ENCODE measurements at places on chromosomes 7 and 10. TPM values are rescaled to one million over a fixed set of nuclear protein-coding genes. Genes with fewer than 3 reads are reported as not detected.

GRCh38 chr7:82697897-82698296, 254.3 kb upstream of the CACNA2D1 start:
- no peaks in the 10 kb centered on the region for H3K27me3 ChIP-seq
- no peaks in the 10 kb centered on the region for H3K4me1 ChIP-seq
- H3K27ac ChIP-seq, result no peak overlapping the region
- no peak for DNase-seq
- H3K36me3 ChIP-seq, result no peaks in the 10 kb centered on the region

The TAC1 gene
- not detected for total RNA-seq

DNA sequence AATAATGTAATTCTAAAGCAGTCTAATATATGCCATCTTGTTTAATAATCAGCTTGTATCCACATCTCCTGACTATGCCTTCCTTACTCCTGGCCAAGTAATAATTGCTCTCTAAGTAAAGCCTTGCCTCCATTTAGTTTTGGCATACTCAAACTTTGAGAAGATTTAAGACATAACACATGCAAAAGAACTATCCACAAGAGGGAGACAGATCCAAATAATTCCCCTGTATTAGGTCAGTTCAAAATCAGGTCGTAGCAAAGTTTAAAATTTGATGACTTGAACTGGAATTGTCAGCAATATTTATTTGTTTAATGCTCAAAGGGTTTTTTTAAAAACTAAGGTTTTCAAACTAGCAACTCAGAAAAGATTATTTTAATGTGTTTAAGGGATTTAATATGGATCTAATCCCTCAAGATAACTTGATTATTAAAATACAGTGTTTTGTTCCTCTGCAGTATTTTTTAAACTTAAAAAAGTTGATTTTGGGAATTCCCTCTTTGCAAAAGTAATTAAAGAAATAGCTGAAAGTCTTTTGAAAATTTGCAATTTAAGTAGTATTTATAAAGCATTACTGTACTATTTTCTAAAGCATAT, 95.3 kb downstream of the HDAC9 start:
- no peaks in the 10 kb centered on the region for H3K4me1 ChIP-seq
- H3K4me3 ChIP-seq, result no peak overlapping the region
- H3K27ac ChIP-seq, result no peak overlapping the region
- H3K27me3 ChIP-seq, result no peaks in the 10 kb centered on the region
- no peak for DNase-seq

- no peak for DNase-seq
- no peaks in the 10 kb centered on the region for H3K4me1 ChIP-seq
- H3K4me3 ChIP-seq, result no peak overlapping the region
Measured at GRCh38 chr7:118436663-118437062, 212.2 kb downstream of the ANKRD7 start.

The KIF11 gene
- total RNA-seq, result 43.2 TPM

GRCh38 chr7:127252377-127252713, 396 bp downstream of the GRM8 start:
- peak overlapping the region; percentile 68 for H3K4me3 ChIP-seq
- peaks cover 65% of the 10 kb centered on the region for H3K27me3 ChIP-seq
- peak; percentile 5 for DNase-seq
- H3K36me3 ChIP-seq, result no peaks in the 10 kb centered on the region
- no peak overlapping the region for H3K27ac ChIP-seq

GRCh38 chr7:48089046-48090003, at the start of gene UPP1:
Gene UPP1, plus strand, starts transcription at chr7:48089265. Its CDS starts 5,519 bp downstream, at chr7:48094784.
- H3K27me3 ChIP-seq, result no peaks in the 10 kb centered on the region
- peaks cover 27% of the 10 kb centered on the region for H3K36me3 ChIP-seq
- H3K27ac ChIP-seq, result peak within 1 kb of the TSS; percentile 92
- peak; percentile 91 for DNase-seq

The HOXA4 gene
- not detected for total RNA-seq

GRCh38 chr10:106338486-106338885, 826.0 kb downstream of the SORCS1 start:
- H3K4me3 ChIP-seq, result no peak overlapping the region
- no peak for DNase-seq
- no peaks in the 10 kb centered on the region for H3K27me3 ChIP-seq
- no peaks in the 10 kb centered on the region for H3K4me1 ChIP-seq
- no peaks in the 10 kb centered on the region for H3K36me3 ChIP-seq
- H3K27ac ChIP-seq, result no peak overlapping the region

The NPC1L1 gene
- total RNA-seq, result not detected

DNA sequence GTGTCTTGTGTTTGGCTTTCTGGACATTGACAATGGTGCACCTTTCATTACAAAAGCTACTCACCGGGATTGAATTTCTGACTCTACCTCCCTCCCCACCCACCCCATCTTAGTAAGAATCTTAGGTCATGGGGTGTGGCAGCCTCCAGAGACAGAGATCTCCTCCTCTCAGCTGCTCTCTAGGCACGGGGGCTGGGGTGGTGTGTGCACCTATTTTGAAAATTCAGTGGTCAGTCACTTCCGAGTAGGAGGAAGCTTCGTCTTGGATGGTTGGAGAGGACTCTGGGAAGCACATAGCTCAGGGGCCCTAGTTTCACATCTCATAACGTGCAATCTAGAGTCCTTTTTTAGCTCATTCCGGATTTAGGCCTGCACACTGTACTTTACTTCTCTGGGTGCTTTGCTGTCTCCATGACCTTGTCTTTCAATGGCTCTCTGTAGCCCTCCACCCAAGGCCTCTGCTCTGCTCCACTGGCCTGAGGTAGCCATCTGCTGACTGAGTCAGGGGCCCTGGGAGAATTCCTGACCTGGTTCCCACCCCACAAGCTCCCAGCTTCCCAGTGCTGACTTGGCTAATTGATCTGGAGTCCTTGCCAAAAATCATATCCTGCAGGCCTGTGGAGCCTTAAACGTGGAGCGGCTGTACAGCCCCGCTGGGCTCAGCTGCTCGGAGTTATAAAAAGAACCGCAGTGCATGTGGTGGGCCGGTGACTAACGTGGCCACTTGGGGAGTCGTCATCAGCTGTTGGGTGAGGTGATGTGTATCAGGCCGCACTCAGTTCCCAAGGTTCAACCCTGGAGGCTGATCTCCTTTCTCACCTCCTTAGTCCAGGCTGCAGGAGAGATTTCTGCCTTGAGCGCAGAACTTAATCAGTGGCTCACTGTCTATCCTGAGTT, 19.3 kb upstream of the ADAMTS14 start:
- no peak overlapping the region for H3K4me3 ChIP-seq
- H3K27me3 ChIP-seq, result no peaks in the 10 kb centered on the region
- H3K27ac ChIP-seq, result no peak overlapping the region
- no peak for DNase-seq
- peaks cover 10% of the 10 kb centered on the region for H3K4me1 ChIP-seq
- H3K36me3 ChIP-seq, result peaks cover 3% of the 10 kb centered on the region

The SHTN1 gene
- 0.40 TPM for total RNA-seq

- no peaks in the 10 kb centered on the region for H3K36me3 ChIP-seq
- no peak overlapping the region for H3K4me3 ChIP-seq
- DNase-seq, result no peak
- no peak overlapping the region for H3K27ac ChIP-seq
Measured at GRCh38 chr7:22791204-22792158, 31.2 kb downstream of the TOMM7 start.

- H3K4me1 ChIP-seq, result peaks cover 5% of the 10 kb centered on the region
- no peak for DNase-seq
- H3K36me3 ChIP-seq, result peaks cover 1% of the 10 kb centered on the region
- H3K4me3 ChIP-seq, result no peak overlapping the region
- H3K27ac ChIP-seq, result no peak overlapping the region
Measured at GRCh38 chr10:74543276-74543675, 283.1 kb upstream of the KAT6B start.

The ZP3 gene
- 32.6 TPM for total RNA-seq

GRCh38 chr7:4602905-4603842, 78.9 kb upstream of the FOXK1 start:
- no peak for DNase-seq
- H3K27ac ChIP-seq, result no peak overlapping the region
- H3K4me1 ChIP-seq, result no peaks in the 10 kb centered on the region
- H3K4me3 ChIP-seq, result no peak overlapping the region

DNA sequence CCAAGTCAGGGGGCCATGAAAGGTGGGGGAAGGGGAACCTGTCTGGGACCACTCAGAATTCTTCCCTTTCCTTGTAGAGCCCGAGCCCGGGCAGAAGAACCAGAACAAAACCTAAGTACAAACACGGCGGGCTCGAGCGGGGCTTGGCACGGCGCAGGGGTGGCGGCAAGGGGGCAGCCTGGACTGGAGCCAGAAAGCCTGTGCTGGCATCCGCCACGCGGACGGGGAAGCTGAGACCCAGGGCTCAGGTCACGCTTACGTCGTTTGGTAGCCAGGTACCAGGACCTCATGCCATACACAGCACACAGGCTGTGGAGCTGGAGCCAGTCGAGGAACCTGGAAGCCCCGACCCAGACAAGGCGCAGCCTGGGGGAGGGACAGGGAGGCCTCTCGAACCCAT, 6.6 kb upstream of the GPER1 start:
- DNase-seq, result no peak
- no peak overlapping the region for H3K4me3 ChIP-seq
- no peaks in the 10 kb centered on the region for H3K4me1 ChIP-seq
- no peaks in the 10 kb centered on the region for H3K36me3 ChIP-seq

GRCh38 chr7:1610678-1611302, 41.0 kb upstream of the PSMG3 start:
- no peaks in the 10 kb centered on the region for H3K27me3 ChIP-seq
- no peak overlapping the region for H3K27ac ChIP-seq

The TBX20 gene
- total RNA-seq, result not detected

- H3K36me3 ChIP-seq, result no peaks in the 10 kb centered on the region
- no peaks in the 10 kb centered on the region for H3K27me3 ChIP-seq
- H3K4me1 ChIP-seq, result no peaks in the 10 kb centered on the region
- DNase-seq, result no peak
- no peak overlapping the region for H3K27ac ChIP-seq
Measured at GRCh38 chr10:115861864-115862263, 411.1 kb downstream of the GFRA1 start.

- no peak overlapping the region for H3K4me3 ChIP-seq
- no peak overlapping the region for H3K27ac ChIP-seq
- peaks cover 24% of the 10 kb centered on the region for H3K4me1 ChIP-seq
- H3K36me3 ChIP-seq, result peaks cover 3% of the 10 kb centered on the region
- H3K27me3 ChIP-seq, result no peaks in the 10 kb centered on the region
- DNase-seq, result no peak
Measured at GRCh38 chr7:2732959-2733584, 45.1 kb downstream of the AMZ1 start.

The ATOH7 gene
- total RNA-seq, result not detected

DNA sequence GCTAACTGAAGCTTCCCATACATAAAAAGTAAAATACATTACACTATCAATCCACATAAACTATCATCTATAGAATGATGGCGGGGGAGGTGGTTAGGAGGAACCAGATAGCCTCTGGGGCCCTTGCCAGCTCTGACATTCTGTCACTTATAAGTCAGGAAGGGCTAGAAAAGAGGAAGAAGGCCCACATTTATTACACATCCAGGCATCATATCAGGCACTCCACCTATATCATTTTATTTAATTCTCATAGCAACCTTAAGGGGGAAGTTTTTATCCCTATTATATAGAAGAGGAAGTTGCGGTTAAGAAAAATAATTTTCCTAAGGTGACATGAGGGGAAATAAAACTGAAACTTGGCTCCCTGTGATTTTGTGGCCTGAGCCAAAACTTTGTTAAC, 29.9 kb downstream of the HEPACAM2 start:
- no peaks in the 10 kb centered on the region for H3K36me3 ChIP-seq
- H3K27me3 ChIP-seq, result peaks cover 27% of the 10 kb centered on the region
- H3K4me3 ChIP-seq, result no peak overlapping the region
- H3K4me1 ChIP-seq, result no peaks in the 10 kb centered on the region
- DNase-seq, result no peak

The CALML3 gene
- not detected for total RNA-seq

DNA sequence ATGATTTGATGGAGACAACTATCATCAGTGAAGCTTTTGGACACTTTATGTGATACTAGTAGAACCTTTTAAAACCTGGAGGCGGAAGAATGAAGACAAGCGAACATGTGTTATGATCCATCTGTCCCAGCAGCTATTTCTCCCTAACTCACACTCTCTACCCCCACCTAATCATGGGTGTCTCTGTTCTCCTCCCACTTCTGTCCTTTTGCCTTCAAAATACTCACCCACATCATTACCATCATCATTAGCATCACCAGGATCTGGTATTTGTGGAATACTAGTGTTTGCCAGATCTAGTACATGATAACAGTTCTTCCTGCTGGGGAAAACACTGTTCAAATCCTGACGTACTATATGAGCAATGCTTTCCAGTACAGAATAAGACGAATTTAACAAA, 287.7 kb downstream of the DOCK4 start:
- no peak for DNase-seq
- peaks cover 7% of the 10 kb centered on the region for H3K27me3 ChIP-seq
- H3K4me1 ChIP-seq, result no peaks in the 10 kb centered on the region
- no peak overlapping the region for H3K27ac ChIP-seq
- no peak overlapping the region for H3K4me3 ChIP-seq
- no peaks in the 10 kb centered on the region for H3K36me3 ChIP-seq

DNA sequence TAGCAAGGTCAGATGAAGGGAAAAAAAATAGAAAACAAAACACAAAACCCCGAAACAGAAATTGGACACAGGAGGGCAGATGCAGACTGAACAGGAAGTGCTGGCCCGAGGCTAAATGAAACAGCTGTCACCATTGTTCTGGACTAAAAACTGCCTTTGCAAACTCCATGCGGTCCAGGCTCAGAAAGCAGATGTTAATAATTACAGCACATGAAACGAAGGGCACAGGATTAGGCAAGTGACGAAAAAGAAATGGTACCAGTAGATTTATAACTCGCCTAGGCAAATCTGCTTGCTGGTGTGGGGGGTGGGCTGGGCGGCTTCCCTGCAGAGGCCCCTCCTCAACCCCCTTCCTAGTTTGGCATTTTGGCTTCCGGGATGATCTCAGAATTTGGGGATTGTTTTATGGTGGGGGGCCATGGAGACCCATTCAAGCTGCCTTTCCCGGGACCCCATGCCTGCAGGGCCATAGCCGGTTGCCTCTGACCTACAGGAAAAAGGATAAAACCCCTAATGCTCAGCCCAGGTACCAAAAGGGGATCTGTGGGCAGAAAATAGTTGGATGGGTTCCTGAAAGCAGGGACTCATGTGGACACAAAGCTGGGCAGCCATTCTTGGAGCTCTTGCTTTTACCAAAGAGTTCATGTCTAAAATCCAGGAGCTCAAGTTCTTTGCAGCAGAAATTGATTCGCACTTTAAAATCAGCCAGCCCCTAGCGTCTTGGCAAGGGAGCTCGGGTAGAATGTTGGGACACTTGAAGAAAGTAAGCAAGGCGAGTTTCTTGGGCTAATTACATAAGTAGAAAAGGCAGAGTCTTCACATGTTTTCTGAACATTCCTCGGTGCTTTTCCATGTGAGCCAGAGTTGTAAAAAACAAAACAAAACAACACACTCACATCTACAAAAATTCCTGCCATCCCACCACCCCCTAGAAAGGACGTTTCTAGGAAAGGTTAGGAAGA, 39.0 kb upstream of the EMX2 start:
- no peaks in the 10 kb centered on the region for H3K36me3 ChIP-seq
- H3K4me1 ChIP-seq, result no peaks in the 10 kb centered on the region
- DNase-seq, result no peak

GRCh38 chr10:101095550-101096213, 33.9 kb downstream of the KAZALD1 start:
- no peaks in the 10 kb centered on the region for H3K4me1 ChIP-seq
- peaks cover 38% of the 10 kb centered on the region for H3K27me3 ChIP-seq
- no peaks in the 10 kb centered on the region for H3K36me3 ChIP-seq
- no peak overlapping the region for H3K27ac ChIP-seq

Measured in activated naive CD4-positive, alpha-beta T cell treated with anti-CD3 and anti-CD28 coated beads for 36 hours (primary cell).